Activated gamma-delta T cell (primary cell): ENCODE measurements at places on chromosomes 3 and 15.
A peak's percentile ranks its signal among the peaks of the same experiment; 100 is the strongest.

DNA sequence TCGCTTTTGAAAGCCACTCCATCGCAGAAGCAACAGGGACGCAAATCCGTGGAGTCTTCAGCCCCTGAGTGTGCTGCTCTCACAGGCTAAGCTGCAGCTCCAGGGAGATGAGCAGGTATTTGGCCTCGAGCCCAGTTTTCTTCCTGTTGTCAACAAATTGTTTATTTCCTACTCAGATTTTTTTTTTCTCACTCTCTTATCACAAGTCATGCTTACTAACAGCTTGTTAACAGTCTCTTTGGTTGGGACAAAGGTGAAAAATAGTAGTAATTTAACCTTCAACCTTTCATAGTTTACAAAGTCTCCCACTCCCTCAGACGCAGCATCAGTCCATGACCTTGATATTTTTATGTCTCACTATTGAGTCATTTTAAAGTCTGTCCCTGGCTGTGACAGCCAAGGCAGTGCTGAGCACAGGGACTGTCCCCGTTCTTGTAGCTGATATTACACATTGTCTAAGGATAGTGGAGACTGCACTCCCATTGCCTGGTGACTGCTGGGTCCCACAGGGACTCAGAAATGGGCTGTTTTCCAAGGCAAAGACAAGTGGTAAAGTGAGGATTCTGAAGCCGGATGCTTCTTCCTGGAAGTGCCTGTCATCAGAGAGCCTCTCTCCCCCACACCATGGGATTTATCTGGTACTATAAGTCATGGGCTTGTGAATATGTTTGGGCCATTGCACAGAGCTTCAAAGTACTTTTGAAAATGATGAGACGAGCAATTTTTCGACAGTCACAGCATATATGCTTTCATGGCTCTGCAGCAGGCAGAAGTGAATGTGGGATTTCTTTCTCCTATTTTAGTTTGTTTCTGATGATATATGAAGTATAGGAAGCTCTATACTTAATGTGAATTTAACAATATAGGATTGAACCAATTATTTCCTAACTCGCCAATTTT is 59.8 kb upstream of the UNC13C start:
- no peak for DNase-seq

DNA sequence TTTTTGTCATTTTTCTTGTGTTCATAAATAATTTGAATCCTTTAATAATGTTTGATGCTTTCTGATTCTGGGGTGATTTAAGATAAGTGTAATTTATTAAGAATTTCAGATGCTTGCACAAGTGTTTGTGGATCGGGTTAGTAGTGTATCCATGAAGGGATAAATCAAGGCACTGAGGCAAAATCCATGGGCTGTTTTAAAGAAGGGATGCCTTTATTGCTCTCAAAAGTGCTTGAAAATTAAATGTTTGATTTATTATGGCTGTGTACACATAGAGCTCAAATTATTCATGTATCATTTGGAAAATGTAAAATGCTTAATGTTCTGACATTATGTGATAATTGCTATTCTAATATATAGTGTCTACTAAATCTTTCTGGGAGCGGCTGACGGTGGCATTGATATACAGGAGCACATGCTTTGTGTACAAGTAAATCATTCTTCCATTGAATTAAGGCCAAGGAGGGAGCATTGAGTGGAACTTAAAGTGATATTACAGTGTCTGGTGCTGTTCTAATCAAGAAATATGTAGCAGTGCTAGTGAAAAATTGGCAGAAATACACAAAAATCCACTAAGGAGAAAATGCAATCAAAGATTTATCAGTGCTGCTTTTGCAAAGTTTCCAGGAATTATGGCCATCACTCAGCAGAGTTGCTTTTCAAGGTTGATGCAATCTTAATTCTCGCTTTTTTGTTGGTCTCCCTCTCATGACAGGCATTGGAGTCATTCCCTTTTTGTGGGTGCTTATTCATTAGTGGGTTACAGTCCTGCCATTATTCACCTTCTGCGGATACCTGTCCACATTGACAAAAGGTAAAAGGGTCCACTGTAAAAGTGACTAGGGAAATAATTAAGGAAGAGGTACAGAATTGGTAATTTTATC is 181.6 kb downstream of the MFSD1 start:
- no peak for DNase-seq

DNA sequence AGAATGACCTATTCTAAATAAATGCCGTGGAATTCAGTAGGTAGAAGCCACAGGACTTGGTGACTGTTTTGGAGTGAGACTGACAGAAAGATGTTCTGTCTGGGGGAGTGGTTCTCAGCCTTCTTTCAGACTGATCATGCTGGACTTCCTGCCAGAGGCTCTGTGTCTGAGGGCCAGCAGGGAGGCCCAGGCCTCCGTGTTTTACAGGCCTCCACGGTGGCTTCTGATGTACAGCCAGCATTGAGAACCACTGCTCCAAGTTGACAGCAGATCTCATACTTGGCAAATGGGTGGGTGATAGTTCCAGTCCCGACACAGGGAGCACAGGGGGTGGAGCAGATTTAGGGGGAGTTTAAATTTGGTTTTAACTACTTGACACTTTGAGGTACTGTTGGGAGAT is 6.7 kb upstream of the PIGZ start:
- no peak for DNase-seq

DNA sequence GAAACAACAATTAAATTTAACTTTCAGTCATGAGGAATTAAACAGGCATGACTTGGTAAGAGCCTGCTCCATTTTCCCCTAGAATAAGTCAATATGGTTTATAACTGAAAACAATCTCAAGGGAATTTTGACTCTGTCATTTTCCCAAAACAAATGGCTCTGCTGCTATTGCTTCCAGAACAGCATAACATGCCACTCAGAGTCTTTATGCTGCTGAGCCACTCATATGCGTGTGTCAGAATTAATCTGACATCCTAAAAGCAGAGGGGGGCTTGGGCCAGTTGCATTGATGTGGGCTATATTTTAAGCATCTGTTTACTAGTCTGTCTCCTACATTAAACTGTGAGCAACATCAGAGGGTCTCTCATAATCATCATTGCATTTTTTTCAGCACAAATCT is 111.1 kb upstream of the ABI3BP start:
- DNase-seq, result no peak

DNA sequence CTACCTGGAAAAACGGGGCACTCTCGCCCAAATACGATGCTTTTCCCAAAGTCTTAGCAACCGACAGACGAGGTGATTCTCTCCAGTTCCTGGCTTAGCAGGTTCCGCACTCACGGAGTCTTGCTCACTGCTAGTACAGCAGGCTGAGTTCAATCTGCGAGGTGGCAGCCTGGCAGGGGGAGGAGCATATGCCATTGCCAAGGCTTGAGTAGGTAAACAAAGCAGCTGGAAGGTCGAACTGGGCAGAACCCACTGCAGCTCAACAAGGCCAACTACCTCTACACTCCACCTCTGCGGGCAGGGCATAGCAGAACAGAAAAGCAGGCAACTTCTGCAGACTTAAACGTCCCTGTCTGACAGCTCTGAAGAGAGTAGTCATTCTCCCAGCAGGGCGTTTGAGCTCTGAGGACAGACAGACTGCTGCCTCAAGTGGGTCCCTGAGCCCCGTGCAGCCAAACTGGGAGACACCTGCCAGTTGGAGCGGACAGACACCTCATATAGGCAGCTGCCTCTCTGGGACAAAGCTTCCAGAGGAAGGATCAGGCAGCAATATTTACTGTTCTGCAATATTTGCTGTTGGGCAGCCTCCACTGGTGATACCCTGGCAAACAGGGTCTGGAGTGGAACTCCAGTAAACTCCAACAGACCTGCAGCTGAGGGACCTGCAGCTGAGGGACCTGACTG is 73.4 kb upstream of the CADM2 start:
- DNase-seq, result no peak

GRCh38 chr15:70048198-70048565 is 49.5 kb downstream of the TLE3 start:
- DNase-seq, result no peak

- no peak for DNase-seq
These were observed 17.4 kb upstream of the RAF1 start for GRCh38 chr3:12681089-12681942.

DNA sequence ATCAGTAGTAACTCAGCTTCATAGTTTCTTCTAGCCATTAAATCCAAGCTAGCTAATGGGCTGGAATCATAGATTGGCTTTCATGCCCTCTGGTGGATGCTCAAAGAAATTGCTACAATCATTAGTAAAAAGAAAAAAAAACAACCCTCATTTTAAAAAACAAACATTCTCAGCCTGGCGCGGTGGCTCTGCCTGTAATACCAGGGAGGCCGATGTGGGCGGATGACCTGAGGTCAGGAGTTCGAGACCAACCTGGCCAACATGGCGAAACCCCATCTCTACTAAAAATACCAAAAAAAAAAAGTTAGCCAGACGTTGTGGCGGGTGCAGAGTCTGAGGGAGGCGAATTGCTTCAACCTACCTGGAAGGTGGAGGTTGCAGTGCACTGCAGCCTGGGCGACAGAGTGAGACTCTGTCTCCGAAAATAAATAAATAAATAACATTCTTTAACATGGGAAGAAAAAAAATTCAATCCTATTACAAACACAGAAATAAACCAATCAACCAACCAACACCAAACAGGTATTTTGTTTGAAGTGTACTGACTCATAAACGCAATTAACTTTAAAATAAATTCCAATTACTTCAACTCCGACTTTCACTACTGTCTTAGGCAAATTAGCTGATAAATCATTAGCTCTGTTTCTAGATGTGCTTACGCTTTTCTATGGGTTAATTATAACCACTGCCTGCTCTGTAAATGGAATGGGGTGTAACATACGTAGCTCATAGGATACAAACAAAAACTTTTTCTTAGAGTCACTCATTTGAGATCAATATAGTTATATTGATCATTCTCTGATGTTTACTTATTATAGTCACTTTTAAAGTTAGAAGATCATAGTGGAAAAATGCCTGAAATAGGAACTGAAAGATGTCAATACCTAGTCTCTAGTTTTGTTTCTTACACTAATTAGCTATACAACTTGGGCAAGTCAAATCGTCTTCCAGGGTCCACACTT is 24.9 kb downstream of the TMEM207 start:
- no peak for DNase-seq

- no peak for DNase-seq
These were observed 412.7 kb downstream of the CNTN4 start for GRCh38 chr3:2511356-2511755.

DNA sequence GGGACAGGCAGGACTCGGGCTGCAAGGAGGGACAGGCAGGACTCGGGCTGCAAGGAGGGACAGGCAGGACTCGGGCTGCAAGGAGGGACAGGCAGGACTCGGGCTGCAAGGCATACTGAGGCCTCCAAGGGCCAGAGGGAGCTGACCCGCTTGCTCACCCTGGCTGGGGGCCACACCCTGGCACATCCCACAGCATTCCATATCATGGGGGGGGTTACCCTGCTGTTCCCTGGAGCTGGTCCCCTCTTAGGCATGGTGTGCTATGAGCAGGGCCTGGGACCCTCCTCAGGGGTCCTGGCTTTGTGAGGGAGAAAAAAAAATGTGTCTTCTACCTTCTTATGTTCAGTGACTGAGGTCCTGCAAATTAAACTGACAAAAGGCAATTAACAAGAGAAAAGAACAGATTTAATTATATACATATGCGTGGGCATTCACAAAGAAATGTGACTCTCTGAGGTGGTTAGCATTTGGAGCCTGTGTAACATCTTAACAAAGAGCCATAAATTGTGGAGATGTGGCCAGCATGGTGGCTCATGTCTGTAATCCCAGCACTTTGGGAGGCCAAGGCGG is 97.6 kb upstream of the ALDH1A3 start:
- DNase-seq, result no peak

GRCh38 chr15:92570391-92570790 is 85.2 kb downstream of the FAM174B start:
- DNase-seq, result no peak

- DNase-seq, result no peak
These were observed 1.7 kb upstream of the DNAJC17 start for GRCh38 chr15:40808861-40809450.

- DNase-seq, result peak; percentile 15
These were observed 888 bp downstream of the PPP2R3A start for GRCh38 chr3:135966271-135966961.

DNA sequence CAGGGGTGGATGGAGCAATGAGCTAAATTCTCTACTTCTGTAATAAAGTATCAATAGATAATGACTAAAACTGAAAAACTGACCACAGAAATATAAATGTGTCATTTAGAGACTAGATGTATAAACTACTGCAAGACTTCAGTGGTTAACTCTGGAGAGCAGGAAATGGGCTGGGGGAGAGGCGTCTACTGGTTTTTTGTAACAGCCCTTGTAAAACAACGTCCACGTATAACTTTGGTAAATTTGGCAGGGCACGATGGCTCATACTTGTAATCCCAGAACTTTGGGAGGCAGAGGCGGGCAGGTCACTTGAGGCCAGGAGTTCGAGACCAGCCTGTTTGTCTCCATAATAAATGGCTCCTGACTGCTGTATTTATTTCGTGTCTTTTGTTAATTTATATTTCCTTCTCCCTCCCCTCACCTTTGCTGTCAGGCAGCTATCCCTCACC is 12.5 kb downstream of the RAB27A start:
- no peak for DNase-seq

DNA sequence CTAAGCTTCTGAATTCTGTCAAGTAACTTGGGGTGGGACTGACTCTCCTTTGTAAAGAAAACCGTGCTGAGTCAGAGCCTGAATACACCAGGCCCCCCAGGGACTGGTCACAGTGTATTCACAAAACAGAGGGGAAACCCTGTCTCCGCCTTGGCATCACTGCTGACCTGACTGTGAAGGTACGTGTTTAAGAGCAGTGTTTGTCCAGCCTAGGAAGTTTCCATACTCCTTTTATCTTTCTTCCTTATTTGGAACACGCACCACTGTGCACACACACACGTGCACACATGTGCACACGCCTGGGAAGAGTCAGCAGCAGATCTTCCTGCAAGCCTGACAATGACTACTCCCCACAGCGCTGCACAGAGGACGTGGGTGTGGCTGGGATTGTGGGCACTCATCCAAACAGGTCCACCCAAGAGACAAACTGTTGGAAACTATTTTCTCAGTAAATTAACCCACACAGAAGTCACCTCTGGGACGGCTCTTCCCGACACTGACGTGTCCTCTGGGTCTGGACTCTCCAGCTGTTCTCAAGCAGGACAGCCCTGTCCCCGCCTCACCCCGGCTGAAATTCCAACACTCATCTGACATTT is 87.7 kb downstream of the ATP10A start:
- no peak for DNase-seq

GRCh38 chr3:11272906-11273574 is 843 bp downstream of the ATG7 start:
- DNase-seq, result no peak
